A172 (cell line): ENCODE measurements at places on chromosomes 5 and 9. TPM values are rescaled to one million over a fixed set of nuclear protein-coding genes. Genes with fewer than 3 reads are reported as not detected.

GRCh38 chr9:77806741-77807140 lies 158.6 kb upstream of the GNA14 start:
- DNase-seq: no peak

GRCh38 chr9:95438561-95439357 lies 78.0 kb downstream of the PTCH1 start:
- no peak for DNase-seq

- DNase-seq: no peak
Measured at GRCh38 chr9:132238992-132239391, 77.1 kb downstream of the NTNG2 start.

GRCh38 chr9:94166976-94167346 lies 82.7 kb downstream of the PTPDC1 start:
- no peak for DNase-seq

DNA sequence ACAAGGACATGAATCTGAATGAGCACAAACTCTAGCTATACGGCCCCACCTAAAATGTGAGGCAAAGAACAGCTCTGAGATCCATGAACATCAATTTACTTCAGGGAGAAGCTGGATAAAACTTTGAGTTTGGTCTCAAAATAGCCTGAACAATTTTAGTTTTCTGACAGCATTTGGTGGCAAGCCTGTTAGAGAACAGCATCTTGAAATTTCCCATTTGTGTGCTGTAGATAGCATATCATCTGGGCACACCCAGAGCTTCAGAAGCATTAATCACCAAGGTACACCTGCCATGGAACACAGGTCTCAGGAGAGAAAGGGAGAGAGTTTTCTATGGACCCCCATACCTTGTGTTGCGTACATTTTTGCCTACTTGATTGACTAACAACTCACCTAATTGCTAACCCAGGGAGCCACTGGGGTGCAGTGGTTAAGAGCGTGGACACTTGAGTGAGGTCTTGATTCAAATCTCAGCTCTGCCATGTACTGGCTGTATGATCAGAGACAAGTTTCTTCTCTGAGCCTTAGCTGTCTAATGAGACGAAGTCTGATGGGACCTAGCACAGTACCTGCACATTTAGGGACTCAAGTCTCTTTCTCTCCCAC lies 264.9 kb downstream of the PIK3R1 start:
- no peak for DNase-seq

- DNase-seq: no peak
Measured at GRCh38 chr5:153308282-153308681, 182.2 kb upstream of the GRIA1 start.

DNA sequence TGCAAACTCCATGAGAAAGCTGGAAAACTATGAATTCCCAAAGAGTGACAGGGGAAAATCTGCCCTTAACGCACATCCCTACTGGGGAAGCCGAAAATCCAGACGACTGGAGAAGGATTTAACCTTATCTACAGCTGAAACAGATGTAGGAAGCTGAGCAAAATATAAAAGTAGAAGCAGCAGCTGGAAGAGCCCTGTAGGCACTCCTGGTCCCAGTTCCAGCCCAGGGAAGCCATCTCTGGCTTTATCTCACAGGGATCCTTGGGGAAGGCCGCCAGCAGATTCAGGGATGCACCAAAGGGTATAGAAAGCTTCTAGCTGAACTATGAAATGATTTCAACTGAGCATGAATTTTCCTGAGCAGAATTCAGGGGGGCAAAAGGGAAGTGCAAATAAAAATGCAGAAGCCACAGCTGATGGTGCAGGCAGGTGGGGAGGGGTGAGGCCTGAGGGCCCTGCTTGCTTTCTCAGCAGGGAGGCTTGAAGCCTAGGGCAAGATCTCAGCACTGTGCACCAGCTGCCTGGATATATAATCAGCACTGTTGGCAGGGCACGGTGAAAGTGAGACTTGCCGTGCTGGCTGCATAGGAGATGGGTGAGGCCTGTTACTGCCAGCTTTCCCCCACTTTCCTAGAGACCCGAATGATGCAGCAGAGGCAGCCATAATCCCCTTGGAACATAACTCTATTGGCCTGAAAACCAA lies 2019.5 kb upstream of the NUDT12 start:
- DNase-seq: no peak

- no peak for DNase-seq
Measured at GRCh38 chr9:37988041-37988440, 81.0 kb downstream of the SHB start.

DNA sequence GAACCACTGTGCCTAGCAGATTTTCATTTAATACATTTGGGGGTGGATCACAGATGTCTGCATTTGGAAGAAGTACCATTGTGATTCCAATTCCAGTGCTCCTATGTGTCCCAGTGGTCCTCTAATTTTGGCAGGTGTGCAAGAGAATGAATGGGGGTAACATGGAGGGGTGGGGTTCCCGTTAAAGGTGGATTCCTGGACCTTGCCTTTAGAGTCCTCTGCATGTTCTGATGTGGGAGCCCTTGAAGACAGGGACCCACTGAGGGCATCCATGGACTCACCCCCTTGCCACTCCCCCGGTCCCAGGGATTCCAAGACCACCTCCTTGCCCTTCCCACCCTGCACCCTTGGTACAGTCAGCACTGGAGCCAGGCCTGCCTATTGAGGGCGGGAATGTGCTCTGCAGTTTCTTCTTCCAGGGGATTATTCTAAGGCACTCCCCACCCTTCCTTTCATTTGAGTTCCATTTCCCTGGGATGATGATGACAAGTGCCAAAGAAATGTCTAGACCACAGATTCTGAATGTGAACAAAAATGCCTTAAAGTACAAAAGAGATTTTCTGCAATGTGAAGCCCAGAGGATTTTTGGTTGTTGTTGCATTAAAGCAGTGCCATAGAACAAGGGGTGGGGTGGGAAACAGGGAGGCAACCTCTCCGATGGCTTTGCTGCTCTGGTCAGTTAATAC lies 119.4 kb upstream of the PTCH1 start:
- DNase-seq: no peak

GRCh38 chr9:137586854-137587253 lies 3.5 kb downstream of the ZMYND19 start:
- DNase-seq: no peak

DNA sequence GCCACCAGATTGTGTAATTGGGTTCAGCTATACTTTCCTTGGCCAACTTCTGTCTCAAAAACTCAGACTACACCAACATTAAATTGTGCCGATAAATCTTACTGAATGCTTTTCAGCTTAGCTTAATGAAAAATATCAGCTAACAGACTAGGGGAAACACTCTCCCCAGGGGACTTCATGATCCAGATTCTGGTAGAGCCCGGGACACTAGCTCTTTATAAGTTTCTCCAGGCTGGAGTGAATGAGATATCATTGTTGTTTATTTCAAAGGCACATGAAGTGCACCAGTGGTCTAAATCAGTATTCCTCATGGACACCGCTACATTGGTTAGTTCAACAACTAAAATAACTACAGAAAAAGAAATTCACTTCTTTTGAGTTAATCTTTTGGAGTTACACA lies 10.5 kb upstream of the LHFPL2 start:
- no peak for DNase-seq

DNA sequence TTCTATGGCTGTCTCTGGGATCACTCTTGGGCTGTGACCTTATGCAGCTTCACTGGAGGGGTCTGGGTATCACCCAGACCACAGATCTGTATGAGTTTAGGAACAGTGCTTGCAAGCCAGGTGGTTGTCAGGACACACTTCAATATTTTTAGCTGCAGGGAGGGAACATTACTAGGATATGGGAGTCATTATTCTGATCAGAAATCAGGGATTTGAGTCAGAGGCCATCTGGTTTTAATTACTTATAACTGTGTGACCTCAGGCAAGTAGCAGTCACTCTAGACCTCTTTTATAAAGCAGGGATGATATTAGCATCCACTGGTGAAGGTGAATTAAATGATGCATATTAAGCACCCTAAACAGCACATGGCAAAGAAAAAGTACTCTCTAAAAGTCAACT lies 60.1 kb upstream of the NMUR2 start:
- no peak for DNase-seq

- no peak for DNase-seq
Measured at GRCh38 chr9:136284311-136284710, 19.6 kb downstream of the CCDC187 start.

DNA sequence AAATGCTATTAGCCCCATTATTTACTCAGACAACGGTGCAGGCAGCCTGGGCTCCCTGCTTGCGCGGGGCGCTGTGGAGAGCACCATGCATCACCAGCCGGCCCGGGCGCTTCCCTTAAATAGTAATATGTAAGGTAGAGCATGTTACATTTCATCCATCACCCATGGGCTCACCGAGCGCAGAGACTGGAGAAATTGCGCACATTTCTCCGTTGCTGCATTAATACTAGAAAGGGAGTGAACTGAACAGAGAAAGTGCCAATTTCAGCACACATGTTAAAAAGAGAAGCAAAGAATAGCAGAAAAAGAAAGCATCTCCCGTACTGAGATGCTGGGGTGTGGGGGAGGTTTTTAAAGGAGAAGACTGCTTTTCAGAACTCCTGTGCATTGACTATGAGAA lies 400.3 kb downstream of the ZSWIM6 start:
- DNase-seq: no peak

- DNase-seq: peak; percentile 92
Measured at GRCh38 chr9:16191691-16192402, 639.0 kb downstream of the CCDC171 start.

DNA sequence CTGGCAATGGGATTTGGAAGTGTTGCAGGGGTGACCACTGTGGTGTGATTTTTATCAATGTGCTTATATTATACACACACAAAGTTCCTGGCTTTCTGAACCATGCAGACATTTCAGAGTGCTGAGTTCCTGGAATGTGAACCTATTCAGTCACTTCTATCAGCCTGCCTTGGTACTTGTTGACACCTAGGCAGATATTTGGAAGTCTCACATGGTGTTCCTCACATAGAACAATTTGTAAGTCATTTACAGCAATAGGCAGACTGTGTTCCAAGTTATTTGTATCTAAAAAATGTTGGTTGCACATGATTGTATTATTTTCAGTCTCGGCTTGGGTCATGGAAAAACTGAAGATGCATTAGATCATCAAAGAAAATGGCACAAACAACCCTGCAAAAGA lies 182.2 kb downstream of the SREK1 start:
- DNase-seq: no peak

- no peak for DNase-seq
Measured at GRCh38 chr5:129245489-129245888, 150.9 kb downstream of the ISOC1 start.

- peak; percentile 65 for DNase-seq
Measured at GRCh38 chr5:36870399-36871040, 6.0 kb upstream of the NIPBL start.

GRCh38 chr9:128337936-128338335 lies 2.4 kb upstream of the SLC27A4 start:
- no peak for DNase-seq

DNA sequence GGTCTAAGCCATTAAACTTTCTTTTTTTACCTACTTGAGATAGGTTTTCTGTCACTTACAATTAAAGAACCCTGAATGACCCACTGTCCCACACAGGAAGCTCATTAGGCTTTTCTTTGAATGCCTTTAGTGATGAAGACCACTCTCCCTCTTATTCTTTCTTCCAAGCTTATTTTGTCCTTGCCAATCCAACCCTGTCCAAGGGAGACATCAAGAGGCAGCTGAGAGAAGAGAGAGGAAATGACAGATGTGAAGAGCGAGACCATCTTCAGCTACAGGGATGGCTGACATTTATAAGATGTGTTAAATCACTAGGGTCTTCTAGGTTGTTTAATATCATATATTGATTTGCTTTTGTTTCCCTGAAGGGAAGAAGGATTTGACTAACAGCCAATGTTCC lies 133.5 kb downstream of the FAM114A2 start:
- DNase-seq: no peak

GRCh38 chr9:36868586-36869282 lies 165.3 kb downstream of the PAX5 start:
- DNase-seq: no peak

DNA sequence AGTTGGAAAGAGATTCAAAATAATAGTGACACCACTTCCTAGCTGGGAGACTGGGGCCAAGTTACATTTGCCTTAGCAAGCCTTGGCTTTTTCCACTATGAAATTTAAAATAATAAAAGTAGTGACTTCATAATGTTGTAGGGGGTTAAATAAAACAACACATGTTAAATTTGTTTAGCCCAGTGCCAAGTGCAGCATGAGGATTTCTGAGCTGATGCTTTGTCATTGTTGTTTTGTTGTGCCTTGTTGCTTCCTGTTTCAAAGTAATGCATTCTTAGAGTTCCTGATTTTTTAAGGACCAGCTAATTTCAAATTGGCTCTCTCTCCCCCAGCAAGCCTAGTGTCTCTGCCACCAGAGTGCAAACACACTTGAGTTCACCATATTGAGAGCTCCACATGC lies 270.7 kb upstream of the PAPPA start:
- DNase-seq: no peak

GRCh38 chr5:96509721-96510350 lies 76.8 kb upstream of the PCSK1 start:
- DNase-seq: peak; percentile 80

The SLC26A2 gene
- 20.0 and 26.3 TPM in 2 replicates for total RNA-seq

The NR4A3 gene
- total RNA-seq: 0.02 TPM in 1 of 2 replicates, not detected in the other

The UNC5A gene
- 2.9 and 3.4 TPM in 2 replicates for total RNA-seq

The TAF1L gene
- total RNA-seq: 0.02 and 0.05 TPM in 2 replicates

The SMAD5 gene
- 55.9 and 58.8 TPM in 2 replicates for total RNA-seq

The TNC gene
- 0.67 and 1.4 TPM in 2 replicates for total RNA-seq

The ZNF366 gene
- not detected in 2 replicates for total RNA-seq

The CKMT2 gene
- total RNA-seq: 4.7 TPM in 1 of 2 replicates, not detected in the other

The CDH9 gene
- total RNA-seq: 0.22 TPM in 1 of 2 replicates, not detected in the other

The PPP1R26 gene
- total RNA-seq: 30.9 and 32.7 TPM in 2 replicates

The IGFBPL1 gene
- 0.14 TPM in 1 of 2 replicates, not detected in the other for total RNA-seq

The OTP gene
- not detected in 2 replicates for total RNA-seq

The FBP2 gene
- not detected in 2 replicates for total RNA-seq

The SPATA31A3 gene
- not detected in 2 replicates for total RNA-seq

The FAM153A gene
- total RNA-seq: not detected in 2 replicates

The PPIP5K2 gene
- 68.0 and 74.1 TPM in 2 replicates for total RNA-seq

The EDIL3 gene
- total RNA-seq: 56.5 and 75.7 TPM in 2 replicates

The TGFBR1 gene
- 30.3 and 31.1 TPM in 2 replicates for total RNA-seq

The OR1N2 gene
- not detected in 2 replicates for total RNA-seq

The TEX48 gene
- not detected in 2 replicates for total RNA-seq
